Activated CD4-positive, alpha-beta T cell treated with anti-CD3 and anti-CD28 coated beads, Interleukin-2, amount 10 ng/mL, durations not matched to agents 24 days and 14 days (primary cell): ENCODE measurements at places on chromosomes 4 and X. TPM values are rescaled to one million over a fixed set of nuclear protein-coding genes. Genes with fewer than 3 reads are reported as not detected.

CFP gene
- total RNA-seq: 4.0 and 4.4 TPM in 2 replicates

TMEM144 gene
- not detected in 2 replicates for total RNA-seq

DNA sequence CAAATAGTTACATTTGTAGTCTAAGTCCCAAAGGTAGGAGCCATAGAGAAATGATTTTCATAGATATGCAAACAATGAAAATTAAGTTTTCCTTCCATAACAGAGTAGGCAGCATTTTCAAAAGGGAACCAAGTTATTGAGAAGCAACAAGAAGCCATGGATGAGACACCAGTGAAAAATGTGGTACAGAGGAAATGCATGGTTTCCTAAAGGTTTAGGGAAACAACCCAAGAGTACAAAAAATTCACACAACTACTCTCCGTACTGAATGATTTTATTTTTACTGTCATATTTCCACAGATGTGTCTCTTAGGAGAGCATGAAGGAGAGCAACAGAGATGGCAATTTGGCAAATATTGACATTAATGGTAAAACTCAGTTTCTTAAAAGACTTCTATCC, 1408.9 kb upstream of the PCDH7 start:
- DNase-seq: no peak
- H3K36me3 ChIP-seq: no peaks in the 10 kb centered on the region
- no peak overlapping the region for H3K4me3 ChIP-seq
- no peaks in the 10 kb centered on the region for H3K4me1 ChIP-seq
- H3K27me3 ChIP-seq: no peaks in the 10 kb centered on the region

CCDC149 gene
- total RNA-seq: not detected in 2 replicates

DNA sequence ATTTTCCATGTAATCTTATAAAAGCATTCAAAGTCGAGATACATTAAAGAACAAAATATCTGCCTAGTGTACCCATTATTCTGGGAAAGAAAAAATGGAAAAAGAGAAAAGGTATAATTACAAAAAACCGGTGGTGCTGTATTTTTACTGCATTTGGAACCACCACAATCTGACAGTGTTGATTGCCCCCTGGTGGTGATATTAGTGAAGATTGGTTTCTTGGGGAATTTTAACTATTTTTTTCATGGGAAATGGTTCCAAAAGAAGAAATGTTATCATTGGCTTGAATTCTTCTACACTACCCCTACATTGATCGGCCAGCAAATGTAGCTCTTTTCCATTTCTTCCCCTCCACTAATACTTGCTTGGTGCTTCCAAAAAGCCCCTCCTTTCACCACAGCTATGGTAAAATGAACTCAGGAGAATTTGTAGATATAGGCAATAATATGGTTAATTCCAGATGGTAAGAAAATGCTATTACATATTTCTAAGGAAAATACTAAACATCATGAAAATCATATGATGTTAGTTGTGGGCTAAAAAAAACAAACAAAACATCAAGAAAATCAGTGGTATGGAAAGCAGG, 50.0 kb downstream of the COX18 start:
- peak; percentile 70 for DNase-seq
- H3K27ac ChIP-seq: no peak overlapping the region
- peaks cover 11% of the 10 kb centered on the region for H3K27me3 ChIP-seq
- H3K4me1 ChIP-seq: no peaks in the 10 kb centered on the region
- H3K36me3 ChIP-seq: no peaks in the 10 kb centered on the region

DNA sequence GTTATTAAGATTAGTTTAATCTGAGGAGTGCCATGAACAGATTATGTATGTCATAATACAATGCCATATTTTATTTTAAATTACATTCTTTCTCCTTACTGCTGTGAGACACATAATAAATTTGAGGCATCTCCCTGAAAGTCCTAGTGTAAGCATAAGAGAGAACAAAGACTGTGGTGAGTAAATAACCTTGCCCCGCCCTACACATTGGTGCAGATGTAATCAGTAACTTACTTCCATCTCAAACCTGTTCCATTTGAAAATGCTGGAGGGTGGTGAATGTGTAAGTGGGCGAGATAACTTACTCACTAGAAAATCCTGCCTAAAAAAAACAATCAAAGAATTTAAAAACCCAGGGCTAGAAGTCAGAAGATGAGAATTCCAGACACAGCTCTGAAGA, 338.1 kb upstream of the SLIT2 start:
- no peaks in the 10 kb centered on the region for H3K27me3 ChIP-seq
- no peaks in the 10 kb centered on the region for H3K36me3 ChIP-seq
- H3K4me3 ChIP-seq: no peak overlapping the region
- DNase-seq: no peak

GRCh38 chr4:77190053-77190452, 33.0 kb downstream of the CCNG2 start:
- no peak overlapping the region for H3K27ac ChIP-seq
- DNase-seq: no peak
- no peak overlapping the region for H3K4me3 ChIP-seq
- no peaks in the 10 kb centered on the region for H3K36me3 ChIP-seq

DNA sequence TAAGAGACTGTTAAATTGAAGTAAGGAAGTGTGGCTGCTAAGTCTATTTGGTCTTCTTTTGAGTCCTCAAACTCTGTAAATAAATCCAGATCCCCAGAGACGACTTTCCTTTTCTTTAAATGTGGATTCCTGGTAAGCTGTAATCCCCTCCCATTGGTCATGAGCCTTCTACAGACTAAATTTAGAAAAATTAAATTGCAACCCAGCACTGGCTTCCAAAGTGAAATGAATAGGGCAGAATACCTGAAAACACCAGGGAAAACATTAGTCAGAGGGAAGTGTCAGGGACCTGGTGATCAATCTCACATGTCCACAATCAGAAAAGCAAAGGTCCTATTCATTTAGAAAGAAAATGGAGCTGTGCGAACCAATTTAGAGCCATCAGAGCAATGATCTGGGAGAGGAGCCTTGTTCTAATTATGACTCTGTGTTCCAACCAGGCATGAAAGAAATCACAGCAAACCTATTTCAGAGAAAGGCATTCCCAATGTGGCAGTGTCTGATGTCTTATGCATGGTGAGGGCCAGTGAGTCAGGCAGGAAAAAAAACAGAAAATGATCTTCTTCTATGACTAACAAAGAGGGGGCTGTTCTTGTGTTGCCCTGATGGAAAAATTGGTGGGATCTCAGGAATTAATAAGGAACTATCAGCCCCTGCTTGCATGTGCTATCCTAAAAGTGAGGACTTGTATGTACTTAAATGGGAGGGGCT, 19.8 kb upstream of the CCDC149 start:
- H3K4me1 ChIP-seq: no peaks in the 10 kb centered on the region
- DNase-seq: no peak
- no peak overlapping the region for H3K27ac ChIP-seq
- H3K27me3 ChIP-seq: no peaks in the 10 kb centered on the region
- H3K4me3 ChIP-seq: no peak overlapping the region
- no peaks in the 10 kb centered on the region for H3K36me3 ChIP-seq

USP17L18 gene
- total RNA-seq: not detected in 2 replicates

DNA sequence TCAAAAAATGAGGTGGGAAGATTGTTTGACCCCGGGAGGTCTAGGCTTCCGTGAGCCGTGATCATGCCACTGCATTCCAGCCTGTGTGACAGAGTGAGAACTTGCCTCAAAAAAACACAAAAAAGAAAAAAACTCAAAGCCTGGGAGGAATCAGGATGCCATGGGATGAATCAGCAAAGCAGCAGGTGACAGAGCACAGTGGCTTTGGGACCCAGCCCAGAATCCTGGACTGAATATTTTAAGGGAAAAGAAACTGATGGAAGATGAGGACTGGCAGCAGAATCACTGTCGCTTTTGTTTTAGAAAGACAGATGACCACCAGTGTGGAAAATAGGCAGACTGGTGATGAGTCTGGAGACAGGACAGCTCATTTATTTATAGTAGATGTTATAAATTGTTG, 16.6 kb downstream of the S100G start:
- peaks cover 4% of the 10 kb centered on the region for H3K36me3 ChIP-seq
- no peak for DNase-seq
- H3K4me1 ChIP-seq: no peaks in the 10 kb centered on the region

FGF5 gene
- total RNA-seq: not detected in 2 replicates

DNA sequence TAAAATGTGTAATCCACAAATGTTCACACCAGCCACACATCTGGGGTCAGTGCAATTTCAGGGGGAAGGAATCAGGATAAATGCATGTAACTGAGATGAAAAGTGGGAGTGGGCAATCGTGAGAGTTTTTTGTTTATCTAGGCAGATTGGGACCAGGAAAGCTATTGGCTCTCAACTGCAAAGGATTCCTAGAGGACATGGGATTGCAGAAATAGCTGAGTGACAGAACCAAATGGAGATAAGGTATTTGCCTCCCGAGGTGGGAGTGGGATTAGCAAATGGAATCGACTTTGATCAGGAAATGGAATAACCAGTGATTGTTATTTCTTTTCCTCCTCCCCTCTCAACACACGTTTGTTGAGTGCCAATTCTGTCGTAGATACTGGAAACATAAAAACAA, 38.9 kb upstream of the GJB1 start:
- H3K27ac ChIP-seq: no peak overlapping the region
- no peaks in the 10 kb centered on the region for H3K27me3 ChIP-seq
- DNase-seq: no peak
- no peak overlapping the region for H3K4me3 ChIP-seq
- peaks cover 18% of the 10 kb centered on the region for H3K4me1 ChIP-seq
- peaks cover 3% of the 10 kb centered on the region for H3K36me3 ChIP-seq

OFD1 gene
- total RNA-seq: 18.3 and 19.3 TPM in 2 replicates

- H3K27me3 ChIP-seq: no peaks in the 10 kb centered on the region
- peak within 1 kb of the TSS; percentile 57 for H3K27ac ChIP-seq
- no peak within 1 kb of the TSS for H3K4me3 ChIP-seq
- peaks cover 66% of the 10 kb centered on the region for H3K36me3 ChIP-seq
These were observed at the start of gene ITGB1BP2 for GRCh38 chrX:71301195-71301924. ITGB1BP2 (plus strand) TSS chrX:71301750; CDS start chrX:71301807, 57 bp downstream.

DNA sequence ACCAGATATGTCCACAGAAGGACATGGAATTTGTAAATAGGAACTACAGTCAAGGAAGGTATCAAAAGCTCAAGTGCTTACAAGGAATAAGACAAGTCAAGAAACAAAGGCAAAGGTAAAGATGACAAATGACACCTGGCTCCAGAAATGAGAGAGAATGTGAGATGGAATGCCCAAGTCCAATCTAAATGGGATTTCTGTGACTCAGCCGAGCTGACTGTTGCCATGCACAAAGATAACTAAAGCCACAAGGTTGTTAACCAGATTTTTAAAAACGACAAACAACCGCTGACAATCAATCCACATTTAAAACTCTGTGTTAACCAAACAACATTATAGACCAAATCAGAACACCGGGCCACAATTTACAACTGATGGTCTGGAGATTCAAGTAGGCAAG, 1.1 kb downstream of the NFXL1 start:
- H3K27ac ChIP-seq: peak overlapping the region; percentile 91
- H3K36me3 ChIP-seq: peaks cover 28% of the 10 kb centered on the region
- H3K4me3 ChIP-seq: peak overlapping the region; percentile 84
- DNase-seq: no peak
- H3K27me3 ChIP-seq: peaks cover 3% of the 10 kb centered on the region

- H3K27ac ChIP-seq: peak overlapping the region; percentile 71
- no peaks in the 10 kb centered on the region for H3K36me3 ChIP-seq
- no peaks in the 10 kb centered on the region for H3K27me3 ChIP-seq
- DNase-seq: no peak
- H3K4me3 ChIP-seq: no peak overlapping the region
These were observed 56.1 kb upstream of the BRS3 start for GRCh38 chrX:136431625-136432024.

TSPAN7 gene
- 0.19 TPM in 1 of 2 replicates, not detected in the other for total RNA-seq

PAK3 gene
- total RNA-seq: 0.07 and 0.30 TPM in 2 replicates

DNA sequence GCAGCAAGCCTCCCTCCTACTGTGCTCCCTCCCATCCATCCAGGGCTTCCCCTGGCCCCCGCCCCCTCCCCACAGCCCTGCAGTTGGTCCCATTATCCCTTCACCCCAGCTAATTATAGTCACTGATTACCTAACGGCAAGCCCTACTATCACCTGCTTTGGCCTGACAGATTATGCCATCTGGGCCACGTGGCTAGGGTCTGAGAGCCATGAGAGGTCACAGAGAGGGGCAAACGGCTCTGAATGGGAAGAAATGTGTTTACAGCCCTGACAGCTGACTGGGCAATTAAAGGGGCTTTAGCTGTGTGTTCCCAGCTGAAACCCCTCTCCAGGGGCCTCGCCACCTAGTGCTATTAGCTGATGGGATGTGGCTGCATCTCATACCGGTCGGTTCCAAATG, 134.4 kb upstream of the CPEB2 start:
- H3K36me3 ChIP-seq: no peaks in the 10 kb centered on the region
- H3K4me3 ChIP-seq: no peak overlapping the region
- H3K27ac ChIP-seq: no peak overlapping the region

DNA sequence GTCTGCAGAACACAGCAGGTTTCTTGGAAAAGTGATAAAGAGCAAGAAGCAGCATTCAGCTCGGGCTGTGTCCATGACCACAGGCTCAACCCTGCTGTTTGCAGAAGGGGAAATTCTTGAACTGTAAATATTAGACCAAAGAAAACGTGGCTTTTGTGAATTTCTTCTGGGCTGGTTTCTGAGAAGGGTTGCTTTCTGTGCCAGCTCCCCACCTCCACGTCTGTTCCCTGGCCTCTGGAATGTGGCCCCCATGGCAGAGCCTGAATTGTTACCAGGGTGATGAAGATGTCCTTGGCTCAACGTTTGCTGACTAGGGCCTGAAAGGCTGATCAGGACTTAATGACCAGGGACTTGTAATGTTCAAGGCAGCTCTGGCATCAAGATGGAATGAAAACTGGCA, 116.0 kb downstream of the CPEB2 start:
- DNase-seq: peak; percentile 31
- H3K4me1 ChIP-seq: peaks cover 8% of the 10 kb centered on the region
- H3K27ac ChIP-seq: no peak overlapping the region
- no peaks in the 10 kb centered on the region for H3K36me3 ChIP-seq
- H3K4me3 ChIP-seq: no peak overlapping the region

MAGEA2B gene
- not detected in 2 replicates for total RNA-seq

IL21 gene
- total RNA-seq: 93.8 and 95.3 TPM in 2 replicates

NEK1 gene
- total RNA-seq: 8.6 and 11.1 TPM in 2 replicates

GRCh38 chrX:154043003-154043763, 23.5 kb upstream of the IRAK1 start:
- peaks cover 13% of the 10 kb centered on the region for H3K4me1 ChIP-seq
- H3K4me3 ChIP-seq: no peak overlapping the region
- DNase-seq: no peak
- H3K27me3 ChIP-seq: no peaks in the 10 kb centered on the region
- peaks cover 20% of the 10 kb centered on the region for H3K36me3 ChIP-seq

DNA sequence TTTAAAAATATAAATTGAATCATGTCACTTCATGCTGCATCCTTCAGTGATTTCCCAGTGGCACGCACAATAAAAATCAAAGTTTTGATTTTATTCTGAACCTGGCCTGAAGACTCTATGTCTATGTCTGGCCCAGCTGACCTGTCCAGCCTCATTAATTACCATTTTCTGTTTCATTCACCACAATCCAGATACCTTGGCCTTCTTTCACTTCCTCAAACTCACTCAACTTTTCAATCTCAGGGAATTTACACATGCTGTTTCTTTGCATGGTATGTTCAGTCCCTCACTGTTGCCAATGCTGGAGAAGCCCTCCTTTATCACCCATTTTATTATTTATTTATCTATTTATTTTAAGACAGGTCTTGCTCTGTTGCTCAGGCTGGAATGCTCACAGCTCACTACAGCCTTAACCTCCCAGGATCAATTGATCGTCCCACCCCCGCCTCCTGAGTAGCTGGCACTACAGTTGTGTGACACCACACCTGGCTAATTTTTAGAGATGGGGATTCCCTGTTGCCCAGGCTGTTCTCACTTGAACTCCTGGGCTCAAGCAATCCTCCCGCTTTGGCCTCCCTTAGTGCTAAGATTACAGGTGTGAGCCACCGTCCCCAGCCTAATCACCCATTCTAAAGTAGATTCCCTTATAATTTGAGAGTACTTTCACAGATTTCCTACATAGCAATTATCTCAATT, 43.1 kb downstream of the ZGRF1 start:
- peaks cover 20% of the 10 kb centered on the region for H3K36me3 ChIP-seq
- no peak overlapping the region for H3K27ac ChIP-seq
